Fibroblast of the conjunctiva (primary cell): ENCODE measurements at places on chromosomes 2 and 18.

GRCh38 chr2:44560352-44560751 is 198.6 kb downstream of the CAMKMT start:
- DNase-seq, result no peak

DNA sequence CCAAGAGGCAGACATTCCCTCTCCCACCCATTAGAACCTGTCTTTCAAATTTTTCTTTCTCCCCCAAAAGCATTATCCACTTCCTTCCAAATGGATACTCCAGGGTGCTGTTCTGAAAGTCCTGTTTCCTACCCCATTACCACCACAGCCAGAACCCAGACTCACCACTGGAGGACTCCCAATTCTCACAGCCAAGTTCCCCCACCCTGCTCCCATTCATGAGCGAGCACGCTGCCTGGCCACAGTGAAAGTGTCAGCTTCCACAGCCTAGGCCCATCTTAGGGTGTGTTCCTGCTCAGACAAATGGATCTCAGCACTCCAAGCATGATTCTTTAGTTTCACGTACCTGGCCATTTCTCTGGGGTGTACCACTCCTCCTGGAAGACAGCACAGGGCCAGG is 3.8 kb upstream of the ANKRD53 start:
- DNase-seq, result no peak

- no peak for DNase-seq
Measured at GRCh38 chr2:96942907-96943632, 43.3 kb downstream of the FAM178B start.

- DNase-seq, result no peak
Measured at GRCh38 chr2:196399096-196399495, 227.7 kb upstream of the STK17B start.

DNA sequence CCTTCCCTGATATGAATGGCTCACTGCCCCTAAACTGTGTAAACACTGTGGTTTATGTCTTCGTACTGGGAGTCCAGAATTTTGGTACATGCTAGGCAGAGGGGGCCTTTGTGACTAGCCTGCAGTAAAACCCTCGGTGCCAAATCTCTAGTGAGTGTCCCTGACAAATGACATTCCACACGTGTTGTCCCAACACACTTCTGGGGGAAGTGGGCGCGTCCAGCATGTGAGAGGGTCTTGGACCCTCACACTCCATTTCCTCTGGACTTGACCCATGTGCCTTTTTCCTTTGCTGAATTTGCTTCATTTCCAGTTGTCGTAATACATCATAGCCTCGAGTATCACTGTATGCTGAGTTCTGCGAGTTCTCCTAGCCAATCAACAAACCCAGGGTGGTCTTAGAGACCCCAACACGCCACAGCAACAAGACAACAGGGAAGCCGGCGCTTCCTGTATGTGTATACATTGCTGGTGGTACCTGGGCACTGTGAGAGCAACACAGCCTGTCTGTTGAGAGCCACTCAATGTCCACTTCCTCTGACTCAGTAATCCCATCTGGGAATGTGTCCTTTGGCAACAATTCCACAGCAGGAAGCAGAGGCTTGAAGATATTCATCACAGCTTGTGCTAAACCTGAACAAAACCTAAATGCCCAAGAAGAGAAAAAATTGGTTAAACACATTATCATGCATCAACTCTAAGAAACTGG is 26.9 kb upstream of the SLC66A3 start:
- no peak for DNase-seq

DNA sequence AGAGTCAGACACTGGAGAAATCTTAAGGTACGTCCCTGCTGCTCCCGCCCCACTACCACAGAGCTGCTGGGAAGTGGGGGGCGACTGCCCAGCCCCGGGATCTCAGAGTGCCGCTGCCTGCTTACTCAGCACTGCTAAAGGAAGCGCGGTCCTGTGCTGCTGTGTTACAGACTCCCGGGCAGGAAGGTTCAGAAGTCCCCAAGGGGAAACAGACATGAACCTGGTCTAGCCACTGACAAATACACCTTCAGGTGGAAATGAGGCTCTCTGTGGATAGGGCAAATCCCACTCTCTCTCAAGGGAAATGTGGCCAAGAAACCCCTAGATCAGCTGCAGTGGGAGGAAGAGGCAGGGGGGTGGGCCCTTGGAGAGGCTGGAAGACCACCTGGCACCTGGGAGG is 13.7 kb downstream of the MTERF4 start:
- DNase-seq, result no peak

DNA sequence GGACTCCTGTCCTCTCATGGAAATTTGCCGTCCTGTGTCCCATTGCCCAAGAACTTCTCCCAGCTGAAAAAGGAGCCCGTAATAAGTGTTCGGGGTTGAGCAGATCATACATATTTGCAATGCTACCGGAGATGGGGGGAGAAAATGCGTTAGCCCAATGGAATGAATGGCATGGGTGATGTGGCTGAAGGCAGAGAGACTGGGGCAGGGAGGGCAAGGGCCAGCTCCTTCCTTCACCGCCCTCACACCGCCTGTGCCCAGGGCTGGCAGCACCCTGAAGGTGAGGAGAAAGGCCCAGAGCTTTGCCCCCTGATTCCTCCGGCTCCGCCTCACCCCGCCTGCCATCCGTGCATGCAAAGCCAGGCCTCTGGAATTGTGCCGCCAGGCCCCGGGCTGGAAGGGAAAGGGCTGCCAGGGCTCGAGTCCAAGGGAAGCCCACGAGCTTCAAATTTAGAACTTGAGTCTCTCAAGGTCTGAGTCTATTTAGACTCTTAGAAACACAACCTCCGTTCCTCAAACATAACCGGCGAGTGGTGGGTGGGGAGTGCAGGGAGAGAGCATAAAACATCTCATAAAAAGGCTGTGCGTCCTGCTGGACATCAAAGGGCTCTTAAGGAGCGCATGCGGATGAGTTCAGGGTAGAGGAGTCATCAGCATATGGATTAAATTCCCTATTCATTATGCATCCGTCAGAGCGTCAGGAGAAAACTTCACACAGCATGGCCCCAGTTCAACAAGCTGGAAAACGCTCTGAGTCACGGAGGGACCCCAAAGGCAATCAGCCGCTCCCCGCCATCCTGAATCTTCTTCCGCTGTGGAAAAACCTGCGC is 121.7 kb upstream of the GLI2 start:
- peak; percentile 69 for DNase-seq

DNA sequence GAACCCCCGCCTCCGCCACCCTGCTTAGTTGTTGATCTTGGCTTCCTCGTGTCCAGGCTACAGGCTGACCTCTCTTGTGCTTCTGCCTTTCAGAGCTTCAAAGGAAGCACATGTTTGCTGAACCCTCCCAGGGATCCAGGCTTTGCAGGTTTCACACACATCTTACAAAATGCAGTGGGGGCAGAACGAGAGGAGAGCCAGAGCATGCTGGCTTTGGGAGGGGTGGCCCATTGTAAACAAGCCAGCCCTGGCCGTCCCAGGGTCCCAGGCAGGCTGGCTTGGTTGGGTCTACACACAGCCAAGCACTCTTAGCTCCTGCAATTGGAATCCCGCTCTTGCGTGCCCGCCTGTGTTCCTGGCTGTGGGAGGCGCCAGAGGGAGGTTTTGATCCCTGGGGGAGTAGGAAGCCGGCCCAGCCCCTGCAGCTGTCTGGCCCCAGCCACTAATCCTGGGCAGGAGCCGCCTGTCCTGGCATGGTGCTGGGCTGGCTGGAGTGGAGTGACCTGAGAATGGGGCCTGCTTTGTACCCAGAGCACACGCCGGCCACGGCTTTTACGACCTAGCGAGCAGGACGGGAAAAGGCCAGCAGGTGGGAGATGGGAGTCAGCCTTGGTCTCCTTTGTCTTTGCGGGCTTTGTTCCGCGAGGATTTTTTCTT is 53.9 kb downstream of the SH3BP4 start:
- DNase-seq, result no peak

GRCh38 chr2:231687133-231687852 is 21.0 kb upstream of the PTMA start:
- no peak for DNase-seq

DNA sequence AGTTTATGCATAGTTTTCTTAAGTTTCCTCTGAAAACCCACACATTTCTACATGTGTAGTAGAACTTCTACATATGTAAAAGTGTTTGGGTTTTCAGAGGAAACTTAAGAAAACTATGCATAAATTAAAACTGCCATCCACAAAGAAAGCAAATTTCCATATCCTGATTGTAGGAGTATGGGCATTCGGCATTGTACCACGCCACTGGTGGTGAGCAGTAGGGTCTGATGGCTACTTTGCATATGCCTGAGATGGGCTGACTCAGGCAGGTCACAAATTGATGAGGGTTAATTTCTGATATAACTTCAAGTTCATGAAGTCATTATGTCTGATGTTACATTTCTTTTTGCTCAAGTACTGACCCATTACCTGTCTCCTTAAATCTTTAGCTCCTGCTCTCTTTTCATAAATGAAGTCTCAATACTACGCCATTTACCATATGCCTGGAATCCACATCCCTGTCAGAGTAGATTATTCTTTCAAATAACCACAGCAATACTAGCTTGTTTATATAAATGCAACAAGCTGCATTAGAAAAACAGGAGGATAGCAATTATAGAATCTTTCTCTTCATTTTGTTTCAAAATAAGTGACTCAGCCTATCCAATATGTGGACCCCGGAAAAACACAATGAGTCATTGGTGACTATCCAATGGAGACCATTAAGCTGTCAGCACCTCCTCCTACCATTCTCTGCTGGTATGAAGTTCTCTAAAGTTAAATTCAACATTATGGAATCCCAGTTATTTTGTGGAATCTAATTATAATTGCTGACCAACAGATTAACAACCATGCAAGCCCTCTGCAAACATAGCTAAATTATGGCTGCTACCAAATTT is 355.2 kb upstream of the UBE2E3 start:
- peak; percentile 43 for DNase-seq

DNA sequence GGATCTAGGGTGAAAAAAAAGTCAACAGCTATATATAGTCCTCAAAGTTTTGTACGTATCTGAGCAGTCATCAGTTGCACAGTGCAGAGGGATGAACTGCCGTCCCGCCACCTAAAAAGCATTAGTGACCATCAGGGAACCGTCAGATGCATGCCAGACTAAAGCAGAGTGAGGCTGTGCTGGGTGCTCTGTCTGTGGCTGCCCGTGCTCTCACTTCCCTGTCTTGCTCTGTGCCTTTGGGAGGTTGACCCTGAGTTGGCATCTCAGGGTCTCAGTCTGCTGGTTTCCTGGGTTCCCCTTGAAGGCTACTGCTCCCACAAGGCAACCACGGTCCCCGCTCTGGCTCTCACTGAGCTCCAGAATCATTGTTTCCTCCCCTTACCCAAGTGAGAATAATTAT is 11.1 kb downstream of the CLUL1 start:
- DNase-seq, result no peak

- DNase-seq, result no peak
Measured at GRCh38 chr18:25886283-25886682, 204.1 kb downstream of the SS18 start.

DNA sequence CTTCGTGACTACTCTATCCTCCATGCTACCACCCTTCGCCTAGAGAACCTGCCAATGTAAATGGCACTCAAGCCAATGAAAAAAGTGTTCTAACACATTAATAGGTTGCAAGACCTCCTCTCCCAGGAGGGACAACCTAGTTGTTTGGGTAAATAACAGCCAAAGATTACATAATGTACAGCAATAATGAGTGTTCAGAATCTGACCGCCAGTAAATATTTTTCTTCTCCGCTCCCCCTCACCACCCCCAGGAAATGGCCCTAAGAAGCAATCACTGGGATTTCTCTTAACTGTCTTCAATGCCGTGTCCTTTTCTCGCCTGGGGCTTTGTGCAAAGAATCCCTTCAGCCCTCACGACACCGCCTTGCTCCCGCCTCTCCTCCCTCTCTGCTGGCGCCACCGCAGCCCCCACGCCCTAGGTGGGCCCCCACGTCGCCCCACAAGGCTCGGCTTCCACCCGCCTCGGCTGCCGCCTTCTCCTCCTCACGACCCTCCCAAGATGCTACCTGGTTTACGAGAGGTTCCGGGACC is 458 bp downstream of the HYCC2 start:
- no peak for DNase-seq

GRCh38 chr2:64362562-64363026 is 91.4 kb upstream of the LGALSL start:
- DNase-seq, result no peak

GRCh38 chr2:11409572-11409959 is 56.4 kb downstream of the E2F6 start:
- no peak for DNase-seq

GRCh38 chr2:233063269-233063975 is 3.3 kb downstream of the INPP5D start:
- no peak for DNase-seq

DNA sequence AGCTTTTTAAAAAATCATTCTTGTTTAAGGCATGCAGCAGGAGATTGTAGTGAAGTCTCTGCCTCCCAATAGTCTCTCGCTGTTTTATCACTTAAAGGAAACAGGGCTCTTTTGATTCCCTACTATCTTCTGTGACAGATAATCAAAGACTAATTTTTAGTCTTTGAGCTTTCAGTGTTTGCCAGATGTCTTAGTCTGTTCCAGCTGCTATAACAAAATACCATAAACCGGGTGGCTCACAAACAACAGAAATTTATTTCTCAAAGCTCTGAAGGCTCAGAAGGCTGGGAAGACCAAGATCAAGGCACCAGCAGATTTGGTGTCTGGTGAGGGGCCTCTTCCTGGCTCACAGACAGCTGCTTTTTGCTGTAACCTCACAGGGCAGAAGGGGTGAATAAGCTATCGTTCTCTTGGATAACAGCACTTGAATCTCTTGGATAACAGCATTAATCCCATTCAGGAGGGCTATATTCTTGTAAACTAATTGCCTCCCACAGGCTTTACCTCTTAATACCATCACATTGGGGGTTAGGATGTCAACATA is 37.8 kb upstream of the STAT4 start:
- no peak for DNase-seq

- peak; percentile 55 for DNase-seq
Measured at GRCh38 chr2:148874868-148875341, at the start of gene KIF5C. Gene KIF5C, plus strand, starts transcription at chr2:148875227. Its CDS starts 391 bp downstream, at chr2:148875618.

- no peak for DNase-seq
Measured at GRCh38 chr18:50313031-50313607, 25.6 kb upstream of the CXXC1 start.

DNA sequence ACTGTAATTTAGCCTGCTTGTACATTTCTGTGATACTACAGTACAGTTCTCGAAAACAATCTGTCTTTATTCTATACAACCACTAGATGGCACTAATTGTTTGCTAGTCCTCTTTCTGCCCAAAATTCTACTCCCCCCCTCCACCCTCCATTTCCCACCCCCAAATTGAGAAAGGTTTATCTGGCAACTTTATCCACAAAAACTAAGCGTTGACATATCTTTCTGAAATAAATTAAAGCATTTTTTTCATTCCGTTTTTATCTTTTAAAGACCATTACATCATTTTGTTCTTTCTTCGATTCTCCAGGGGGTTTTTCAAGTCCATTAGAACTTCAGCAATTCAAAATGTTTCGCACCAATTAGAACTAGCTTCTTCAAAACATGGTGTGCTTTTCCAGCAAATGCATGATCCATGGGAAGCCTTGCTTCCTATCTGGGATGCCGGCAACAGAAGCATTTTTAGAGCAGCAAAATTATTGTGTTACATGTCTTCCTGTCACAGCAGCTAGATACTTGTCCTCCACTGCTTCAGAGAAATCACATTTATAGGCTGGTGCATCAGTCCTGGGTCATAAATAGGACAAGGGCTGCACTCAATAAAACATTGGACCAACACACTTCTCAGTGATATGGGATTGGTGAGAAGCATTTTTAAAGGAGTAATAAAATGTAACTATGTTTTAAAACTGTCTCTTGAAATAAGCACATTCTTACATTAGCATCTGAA is 241.3 kb downstream of the PAX3 start:
- no peak for DNase-seq

- DNase-seq, result peak; percentile 23
Measured at GRCh38 chr18:23573626-23574431, 12.5 kb downstream of the NPC1 start.
